T1000 (cell line): ENCODE measurements at places on chromosomes 6 and 20.

GRCh38 chr6:158686791-158687381 is 37.0 kb downstream of the SYTL3 start:
- no peak for DNase-seq

DNA sequence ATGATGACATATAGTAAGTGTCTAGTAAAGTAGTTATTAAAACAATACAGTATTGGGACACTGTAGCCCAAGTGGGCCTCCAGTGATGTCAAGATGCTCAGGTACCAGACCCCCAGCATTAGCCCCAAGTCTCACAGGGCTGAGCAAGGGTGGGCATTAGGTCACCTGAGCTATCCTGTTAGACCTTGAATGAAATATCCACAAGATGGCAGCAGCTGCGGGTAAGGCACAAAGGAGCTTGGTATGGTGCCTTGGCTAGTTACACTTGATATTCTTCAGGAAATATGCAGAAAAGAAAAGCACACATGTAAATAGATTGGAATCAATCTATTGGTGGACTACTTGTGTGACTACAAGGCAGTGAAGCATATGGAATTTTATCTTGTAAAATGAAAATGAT is 701.8 kb upstream of the ADGRB3 start:
- no peak for DNase-seq

DNA sequence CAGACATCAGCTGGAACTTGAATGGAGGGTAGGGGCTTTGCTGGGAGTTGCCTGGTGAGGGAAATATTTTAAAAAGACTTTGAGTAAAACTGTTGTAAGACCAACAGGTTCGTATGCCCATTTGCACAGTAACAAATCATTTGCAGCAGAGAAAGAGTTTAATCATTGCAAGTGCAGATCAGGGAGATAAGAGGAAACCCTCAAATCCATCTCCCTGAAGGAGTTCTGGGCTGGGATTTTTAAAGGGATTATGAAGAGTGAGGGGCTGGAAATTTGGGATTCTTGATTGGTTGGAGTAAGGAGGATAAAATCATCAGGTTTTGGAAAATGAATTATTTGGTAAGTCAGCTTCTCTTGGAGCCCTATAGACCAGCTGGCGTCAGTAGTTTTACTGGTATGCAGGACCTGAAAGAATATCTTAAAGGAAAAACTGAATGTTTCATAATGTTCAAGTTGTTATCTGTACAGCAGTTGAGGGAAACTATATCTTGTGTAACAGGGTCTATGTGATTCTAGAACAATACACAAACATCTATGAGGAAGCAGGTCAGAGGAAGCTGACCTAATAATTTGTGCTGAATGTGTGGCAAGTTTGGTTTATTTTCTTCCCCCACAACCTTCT is 295.5 kb downstream of the PLCB1 start:
- no peak for DNase-seq

DNA sequence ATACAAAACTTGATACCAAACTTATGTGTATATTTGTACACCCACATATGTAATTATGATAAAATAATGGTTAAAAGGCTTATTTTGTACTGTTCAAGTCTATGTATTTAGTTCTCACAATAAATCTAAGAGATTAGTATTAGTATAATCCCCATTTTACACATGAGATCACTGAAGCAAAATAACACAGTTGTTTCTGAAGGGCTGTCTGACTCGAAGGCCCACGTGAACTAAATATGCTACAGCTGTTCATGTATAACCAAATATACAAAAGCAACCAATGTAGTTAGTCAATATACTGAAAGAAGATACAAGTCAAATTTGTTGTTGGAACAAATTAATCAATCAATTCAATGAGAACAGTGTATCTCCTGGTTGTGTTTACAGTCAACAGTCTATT is 959.2 kb downstream of the EPHA7 start:
- no peak for DNase-seq
